ENCODE measurements at places on chromosomes 2 and 18.
A peak's percentile ranks its signal among the peaks of the same experiment; 100 is the strongest.

- peak; percentile 13 for DNase-seq
Observed at GRCh38 chr18:76134628-76135027, 360.4 kb downstream of the ZNF516 start.

DNA sequence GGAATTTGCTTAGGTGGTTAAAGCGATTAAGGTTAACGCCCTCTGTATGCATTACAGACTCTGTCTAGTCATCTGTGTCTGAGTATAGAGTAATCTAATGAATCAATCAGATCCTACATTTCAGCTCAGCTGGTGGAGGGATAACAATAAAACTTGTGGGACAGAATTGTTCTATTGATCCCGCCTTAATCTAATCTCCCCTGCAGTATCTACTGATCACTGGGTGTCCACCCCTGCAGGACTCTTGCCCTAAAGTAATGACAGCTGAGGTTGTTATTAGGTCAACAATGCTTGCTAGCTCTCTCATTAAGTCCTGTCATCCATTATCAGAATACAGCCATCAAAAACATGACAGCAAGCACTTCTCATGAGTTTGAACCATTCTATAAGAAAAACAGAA, 462.6 kb upstream of the TMEFF2 start:
- no peak for DNase-seq

GRCh38 chr18:28802546-28802945, 625.6 kb upstream of the CDH2 start:
- no peak for DNase-seq

- DNase-seq = no peak
Observed at GRCh38 chr2:16109821-16110310, 169.5 kb downstream of the MYCN start.

DNA sequence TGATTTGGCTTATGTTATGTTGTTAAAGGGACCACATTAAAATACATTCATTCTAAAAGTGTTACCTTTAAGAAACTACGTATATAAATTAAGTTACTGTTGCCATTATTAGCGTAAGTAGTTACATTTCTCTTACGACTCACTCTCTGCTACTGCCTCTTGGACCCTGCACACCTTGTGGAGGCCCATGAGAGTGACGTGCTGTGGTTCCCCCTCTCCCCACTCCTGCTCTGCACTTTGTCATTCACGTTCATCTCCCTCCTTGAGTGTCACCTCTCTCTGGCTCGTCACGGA, 830 bp upstream of the MERTK start:
- no peak for DNase-seq

DNA sequence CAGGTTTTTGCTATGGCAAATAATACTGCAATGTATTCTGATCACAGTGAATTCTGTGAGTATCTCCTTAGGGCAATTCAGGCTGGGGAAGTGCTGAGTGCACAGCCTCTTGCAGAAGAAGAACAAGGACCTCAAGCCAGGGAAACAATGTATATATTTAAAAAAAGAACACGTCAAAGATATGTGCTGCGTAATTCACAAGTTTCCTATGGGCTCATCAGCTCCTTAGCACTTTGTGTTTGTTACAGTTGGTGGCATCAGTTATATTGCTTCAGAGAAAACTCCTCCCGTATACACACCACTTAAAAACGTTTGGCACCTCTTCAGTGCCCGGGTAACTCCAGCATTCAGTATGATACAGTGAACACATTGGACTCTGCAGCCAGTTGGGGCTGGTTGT, 16.5 kb upstream of the MARCO start:
- no peak for DNase-seq

- no peak for DNase-seq
Observed at GRCh38 chr18:64132871-64133270, 16.0 kb downstream of the LINC00305 start.

- DNase-seq = no peak
Observed at GRCh38 chr2:109105113-109105512, 23.9 kb upstream of the SH3RF3 start.

DNA sequence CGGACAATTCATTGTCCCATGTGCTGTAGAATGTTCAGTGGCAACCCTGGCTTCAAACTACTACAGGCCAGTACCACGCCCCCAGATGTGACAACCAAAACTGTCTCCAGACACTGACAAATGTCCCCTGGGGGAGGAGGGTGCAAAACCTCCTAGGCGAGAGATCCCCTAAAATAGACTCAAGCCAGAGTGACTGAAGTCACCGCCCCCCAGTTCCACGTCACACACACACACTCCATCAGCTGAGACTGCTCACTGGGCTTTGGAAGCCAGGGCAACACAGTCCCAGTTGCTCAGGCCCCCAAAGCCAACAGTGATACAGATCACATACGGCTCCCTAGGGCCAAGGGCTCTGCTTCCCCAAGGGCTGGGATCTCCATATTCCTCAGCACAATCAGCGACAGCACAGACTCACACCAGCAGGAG, 19.1 kb downstream of the HDAC4 start:
- no peak for DNase-seq

GRCh38 chr2:217948351-217948791, 54.4 kb downstream of the TNS1 start:
- no peak for DNase-seq

DNA sequence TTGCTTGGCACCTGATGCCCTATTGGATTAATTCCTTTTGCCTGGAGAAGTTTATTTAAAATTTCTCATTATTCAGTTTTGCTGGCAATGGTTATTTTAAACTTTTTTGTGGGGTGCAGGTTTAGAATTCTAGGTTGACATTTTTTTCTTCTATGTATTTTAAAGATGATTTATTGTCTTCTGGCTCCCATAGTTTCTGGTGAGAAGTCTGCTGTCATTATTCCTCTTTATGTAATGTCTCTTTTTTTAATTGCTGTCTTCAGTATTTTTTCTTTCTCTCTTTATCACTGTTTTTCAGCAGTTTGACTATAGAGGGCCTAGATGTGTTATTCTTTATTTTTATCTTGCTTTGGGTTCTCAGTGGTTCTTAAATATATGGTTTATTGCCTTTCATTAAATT, 182.2 kb upstream of the STON1 start:
- peak; percentile 68 for DNase-seq

GRCh38 chr2:181602017-181602416, 54.9 kb downstream of the CERKL start:
- DNase-seq = no peak

- no peak for DNase-seq
Observed at GRCh38 chr2:196985511-196986183, 59.1 kb upstream of the PGAP1 start.

DNA sequence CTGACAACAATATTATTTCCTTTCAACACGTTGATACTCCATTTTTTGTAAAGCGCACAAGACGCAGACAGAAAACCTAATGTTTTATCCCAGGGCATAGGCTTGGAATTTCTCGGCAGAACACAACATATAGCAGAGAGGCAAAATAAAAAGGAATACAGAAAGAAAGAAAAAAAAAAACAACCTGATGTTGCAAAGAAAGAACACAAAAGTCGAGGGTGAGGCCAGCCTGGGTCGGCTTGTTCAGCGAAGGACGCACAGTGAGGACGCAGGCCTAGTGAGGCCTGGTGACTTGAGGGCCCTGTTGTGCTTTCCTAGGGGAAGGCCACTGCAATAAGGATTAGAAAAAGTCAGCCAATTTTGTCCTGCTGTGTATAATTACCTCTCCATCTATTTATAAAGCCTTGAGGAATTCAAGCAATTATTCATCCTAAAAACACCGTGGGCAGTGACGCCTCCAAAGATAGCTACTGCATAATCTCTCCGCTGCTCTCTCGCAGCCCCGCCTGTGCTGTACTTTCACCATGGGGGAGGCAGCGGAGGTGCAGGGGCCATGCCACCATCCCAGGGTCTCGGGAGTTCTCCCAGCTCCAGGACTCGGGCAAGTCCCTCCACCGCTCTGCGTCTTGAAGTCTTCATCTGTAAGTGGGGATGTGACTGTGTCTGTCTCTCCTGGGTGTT, 61.9 kb upstream of the SH3RF3 start:
- DNase-seq = no peak

GRCh38 chr2:206341396-206341795, 66.9 kb downstream of the ZDBF2 start:
- DNase-seq = no peak

GRCh38 chr2:225457482-225457881, 58.0 kb downstream of the NYAP2 start:
- no peak for DNase-seq

GRCh38 chr2:109666466-109666865, 52.3 kb downstream of the SOWAHC start:
- no peak for DNase-seq

- DNase-seq = no peak
Observed at GRCh38 chr2:124035001-124035400, 9.9 kb downstream of the CNTNAP5 start.

- no peak for DNase-seq
Observed at GRCh38 chr18:42561521-42561920, 554.0 kb downstream of the RIT2 start.

DNA sequence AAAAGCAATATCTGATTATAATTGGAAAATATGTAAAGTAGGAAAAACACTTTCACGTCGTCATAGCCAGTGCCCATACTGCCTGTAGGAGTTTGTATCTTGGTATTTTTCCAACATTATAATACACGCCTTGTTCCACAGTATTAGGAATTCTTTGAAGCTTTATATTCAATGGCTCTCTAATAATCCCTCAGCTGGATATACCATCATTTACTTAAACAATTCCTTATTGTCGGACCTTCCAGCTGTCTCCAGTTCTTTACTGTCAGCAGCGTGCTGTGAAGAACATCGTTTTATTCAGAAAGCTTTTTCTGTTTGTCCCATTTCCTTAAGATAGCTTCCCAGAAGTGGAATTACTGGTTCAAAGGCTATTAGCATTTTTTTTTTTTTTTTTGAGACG, 31.7 kb downstream of the ATP6V1C2 start:
- DNase-seq = no peak

Measured in common myeloid progenitor, CD34-positive (primary cell).